ENCODE measurements at places on chromosomes 1 and 21.
A peak's percentile ranks its signal among the peaks of the same experiment; 100 is the strongest.

GRCh38 chr1:191140038-191140437 lies 662.4 kb upstream of the BRINP3 start:
- DNase-seq: no peak

DNA sequence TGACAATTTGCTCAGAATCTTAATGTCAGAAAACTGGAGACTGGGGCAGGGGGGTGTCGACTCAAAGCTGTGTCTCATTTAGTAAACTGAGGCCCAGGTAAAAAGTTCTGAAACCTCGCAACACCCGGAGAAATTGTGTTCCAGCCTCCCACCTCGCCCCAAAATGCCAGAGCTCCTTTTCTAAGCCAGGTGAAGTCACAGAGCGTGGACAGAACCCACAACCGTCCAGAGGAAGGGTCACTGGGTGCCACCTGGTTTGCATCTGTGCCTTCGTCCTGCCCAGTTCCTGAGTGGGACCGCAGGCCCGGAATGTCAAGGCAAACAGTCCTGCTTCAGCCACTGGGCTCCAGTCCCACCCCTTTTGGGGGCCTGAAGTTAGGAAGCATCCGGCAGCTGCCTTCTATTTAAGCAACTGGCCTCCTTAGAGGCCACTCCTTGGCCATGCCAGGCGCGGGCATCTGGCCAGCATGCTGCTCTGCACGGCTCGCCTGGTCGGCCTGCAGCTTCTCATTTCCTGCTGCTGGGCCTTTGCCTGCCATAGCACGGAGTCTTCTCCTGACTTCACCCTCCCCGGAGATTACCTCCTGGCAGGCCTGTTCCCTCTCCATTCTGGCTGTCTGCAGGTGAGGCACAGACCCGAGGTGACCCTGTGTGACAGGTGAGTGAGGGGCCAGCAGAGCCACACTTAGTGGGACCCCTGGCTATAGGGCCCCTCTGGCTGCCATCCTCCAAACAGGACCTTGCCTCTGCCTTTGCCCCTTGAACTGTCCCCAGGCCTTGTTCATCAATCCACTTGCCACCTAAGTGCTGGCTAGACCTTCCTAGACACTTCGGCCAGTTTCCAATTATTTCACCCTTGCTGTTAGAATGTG lies at the start of gene TAS1R1:
TAS1R1 (plus strand) TSS at position 401 of the 872 bp plus-strand sequence; CDS start at position 468, 67 bp downstream.
- no peak for DNase-seq

DNA sequence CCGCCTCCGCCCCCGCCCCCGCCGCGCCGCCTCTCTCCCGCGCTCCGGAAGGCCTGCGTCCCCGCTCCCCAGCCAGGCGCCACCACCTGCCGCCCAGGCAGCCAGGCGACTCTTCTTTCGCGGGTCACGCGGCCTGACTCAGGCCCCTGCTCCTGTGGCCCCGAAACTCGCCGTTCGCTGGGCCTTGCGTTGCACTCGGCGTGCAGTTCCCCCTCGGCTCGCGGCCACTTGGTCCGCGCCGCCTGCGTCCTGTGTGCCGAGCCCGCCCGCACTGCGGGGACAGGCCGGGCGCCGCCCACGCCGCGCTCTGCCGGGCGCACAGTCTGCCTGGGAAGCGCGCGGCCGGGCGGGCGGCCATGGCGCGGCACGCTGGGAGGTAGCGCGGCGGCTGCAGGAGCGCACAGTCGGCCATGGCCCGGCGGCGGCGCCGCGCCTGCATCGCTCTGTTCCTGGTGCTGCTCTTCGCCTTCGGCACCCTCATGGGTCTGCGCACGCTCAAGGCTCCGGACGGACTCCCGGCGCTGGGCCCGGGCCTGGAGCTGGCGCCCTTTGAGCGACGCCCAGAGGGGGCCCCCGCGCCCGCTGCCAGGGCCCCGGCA lies at the start of gene MANEAL:
MANEAL (plus strand) TSS at position 75 of the 599 bp plus-strand sequence; CDS start at position 411, 336 bp downstream.
- peak; percentile 86 for DNase-seq

DNA sequence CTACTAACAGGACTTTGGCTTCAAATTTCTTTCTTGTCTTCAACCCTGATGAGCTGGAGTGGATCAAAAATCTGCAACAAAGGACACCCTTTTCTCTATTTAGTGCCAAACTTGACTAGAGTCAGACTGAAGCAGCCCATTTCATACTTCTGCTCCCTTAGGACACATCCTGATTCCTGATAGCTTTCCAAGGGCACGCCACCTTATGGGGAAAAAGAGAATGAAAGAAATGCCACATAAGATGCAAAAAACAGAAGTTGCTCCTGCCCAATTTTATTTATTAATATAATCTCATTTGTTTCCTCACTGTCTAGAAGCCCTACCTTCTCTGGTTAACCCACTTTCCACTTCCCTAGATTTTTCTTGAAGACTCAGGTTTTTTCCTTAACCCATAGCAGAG lies 72.7 kb upstream of the NBPF4 start:
- DNase-seq: peak; percentile 40

DNA sequence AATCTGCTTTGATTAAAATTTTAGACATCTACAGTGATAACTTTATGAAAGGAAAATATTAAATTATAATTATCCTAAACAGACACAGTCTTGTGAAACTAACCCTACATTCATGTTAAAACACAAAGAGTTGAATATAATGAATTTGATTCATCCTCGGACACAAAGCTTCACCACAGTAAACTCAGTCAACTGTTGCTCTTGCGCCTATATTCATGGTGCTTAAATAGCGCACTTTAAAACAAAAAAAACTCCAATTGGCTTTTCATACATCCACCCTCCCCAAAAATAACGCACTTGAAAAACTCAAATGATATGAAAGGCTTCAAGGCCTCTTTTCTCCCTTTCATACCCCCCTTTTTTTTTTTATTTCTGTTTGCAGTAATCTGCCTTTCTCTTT lies 260.3 kb downstream of the FAF1 start:
- DNase-seq: no peak

DNA sequence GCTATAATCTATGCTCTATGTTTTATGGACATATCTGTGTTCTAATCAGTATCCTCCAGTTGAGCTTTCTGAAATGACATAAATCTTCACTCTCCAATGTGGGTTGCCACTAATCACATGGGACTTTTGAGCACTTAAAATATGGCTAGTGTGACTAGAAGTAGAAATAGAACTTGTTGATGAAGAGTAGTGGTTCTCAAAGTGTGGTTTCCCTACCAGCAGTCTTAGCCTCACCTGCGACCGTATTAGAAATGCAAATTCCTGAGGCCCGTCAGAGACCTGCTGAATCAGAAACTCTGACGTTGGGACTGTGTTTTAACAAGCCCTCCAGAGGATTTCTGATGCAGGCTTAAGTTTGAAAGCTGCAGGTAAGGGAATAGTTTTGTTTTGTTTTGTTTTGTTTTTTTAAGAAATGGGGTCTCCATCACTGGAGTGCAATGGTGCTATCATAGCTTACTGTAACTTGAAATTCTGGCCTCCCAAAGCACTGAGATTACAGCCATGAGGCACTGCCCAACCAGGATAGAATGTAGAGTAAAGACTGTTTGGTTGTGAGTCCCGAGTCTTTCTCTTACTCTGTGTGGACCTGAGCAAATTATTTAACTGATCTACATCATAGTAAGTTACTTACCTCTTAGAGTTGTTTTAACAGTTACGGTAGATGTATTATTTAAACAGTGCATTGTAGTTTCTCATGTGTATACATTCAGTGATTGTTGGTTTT lies 21.7 kb downstream of the GLRX2 start:
- DNase-seq: no peak

Data from iPS-NIHi11 (cell line).